ENCODE measurements at places on chromosomes 5 and 9.

GRCh38 chr9:136808075-136808805 is 492 bp downstream of the RABL6 start:
- peak; percentile 44 for DNase-seq

DNA sequence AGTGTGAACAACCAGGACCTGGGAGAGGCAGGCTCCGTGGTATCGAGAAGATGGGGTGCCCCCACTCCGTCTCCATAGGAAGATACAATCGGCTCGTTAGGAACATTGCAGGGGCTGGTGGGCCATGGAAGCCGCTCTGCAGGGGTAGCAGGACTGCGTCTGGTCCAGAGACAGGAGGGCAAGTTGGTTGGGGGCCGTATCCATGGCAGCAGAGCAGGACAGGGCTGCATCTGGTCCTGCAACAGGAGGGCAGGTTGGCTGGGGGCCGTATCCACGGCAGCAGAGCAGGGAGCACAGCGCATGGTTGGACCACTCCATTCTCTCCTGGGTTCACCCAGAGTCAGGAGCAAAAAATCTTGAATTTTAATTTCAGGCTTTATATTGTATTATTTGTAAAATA is 98.2 kb downstream of the ANKRD33B start:
- DNase-seq, result no peak

DNA sequence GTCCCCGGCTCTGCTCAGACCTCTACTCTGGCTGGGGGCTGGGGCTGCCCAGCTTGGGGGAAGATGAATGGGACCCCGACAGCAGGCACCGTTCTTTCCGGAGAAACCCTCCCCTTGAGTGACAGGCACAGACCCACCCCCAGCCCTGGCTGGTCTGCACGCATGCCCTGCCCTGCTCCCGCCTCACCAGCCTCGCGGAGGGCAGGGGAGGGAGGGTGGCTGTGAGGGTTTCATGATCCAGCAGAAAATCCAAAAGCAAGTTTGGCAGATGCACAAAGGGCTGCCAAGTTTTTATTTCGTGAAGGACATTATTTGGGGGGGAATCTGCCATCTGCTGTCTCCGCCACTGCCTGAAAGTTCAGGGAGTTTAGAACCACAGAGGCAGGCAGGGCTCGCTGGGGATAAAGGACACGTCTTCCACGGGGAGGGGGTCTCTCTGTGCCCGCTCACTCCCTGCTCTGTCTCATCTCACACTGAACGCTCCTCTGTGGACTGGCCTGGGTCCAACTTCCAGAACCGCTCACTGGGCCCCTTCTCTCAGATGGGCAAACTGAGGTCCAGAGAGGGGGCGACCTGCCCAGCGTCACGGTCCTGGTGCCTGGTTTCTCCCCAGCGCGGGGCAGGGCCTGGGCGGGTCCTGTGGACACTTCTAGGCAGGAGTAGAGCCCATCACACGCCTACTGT is 92.9 kb downstream of the RXRA start:
- DNase-seq, result no peak

DNA sequence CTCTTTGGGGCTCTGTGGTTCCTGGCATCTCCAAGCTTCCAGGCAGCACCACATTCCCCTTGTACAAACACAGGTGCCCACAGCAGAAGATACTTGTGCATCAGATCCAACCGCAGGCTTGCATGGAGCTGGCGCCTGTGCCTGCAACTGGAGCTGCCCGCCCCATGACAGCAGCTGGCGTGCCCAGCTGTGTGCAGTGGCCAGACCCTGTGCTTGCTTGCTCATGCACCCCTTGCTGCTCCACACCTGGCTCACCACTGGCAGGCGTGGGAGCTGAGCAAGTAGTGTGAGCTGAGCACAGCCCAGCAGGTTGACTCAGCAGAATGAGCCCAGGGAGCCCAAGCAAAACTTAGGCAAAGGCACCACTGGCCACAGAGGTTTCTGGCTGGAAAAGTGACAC is 84.4 kb upstream of the STARD4 start:
- DNase-seq, result no peak

DNA sequence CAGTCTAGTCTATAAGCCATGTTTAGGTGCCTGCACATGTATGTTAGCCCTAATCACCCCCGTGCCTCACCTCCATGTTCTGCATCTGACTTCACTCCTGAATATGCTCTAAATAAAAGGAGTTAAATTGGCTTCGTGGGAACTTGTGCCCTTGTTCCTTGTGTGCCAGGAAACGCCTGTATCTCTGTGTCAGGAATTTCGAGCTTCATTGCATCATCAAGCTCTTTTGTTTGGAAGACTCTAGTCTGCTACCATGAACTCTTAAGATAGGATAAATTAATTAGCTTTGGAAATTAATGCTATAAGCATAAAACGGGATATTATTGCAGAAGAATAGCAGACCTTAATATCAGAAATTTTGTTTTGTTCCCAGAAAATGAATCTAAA is 99.2 kb downstream of the ADCY2 start:
- no peak for DNase-seq

GRCh38 chr9:73200694-73201452 is 49.2 kb downstream of the ANXA1 start:
- DNase-seq, result peak; percentile 26

- no peak for DNase-seq
Observed at GRCh38 chr9:27835746-27836145, 262.5 kb upstream of the C9orf72 start.

DNA sequence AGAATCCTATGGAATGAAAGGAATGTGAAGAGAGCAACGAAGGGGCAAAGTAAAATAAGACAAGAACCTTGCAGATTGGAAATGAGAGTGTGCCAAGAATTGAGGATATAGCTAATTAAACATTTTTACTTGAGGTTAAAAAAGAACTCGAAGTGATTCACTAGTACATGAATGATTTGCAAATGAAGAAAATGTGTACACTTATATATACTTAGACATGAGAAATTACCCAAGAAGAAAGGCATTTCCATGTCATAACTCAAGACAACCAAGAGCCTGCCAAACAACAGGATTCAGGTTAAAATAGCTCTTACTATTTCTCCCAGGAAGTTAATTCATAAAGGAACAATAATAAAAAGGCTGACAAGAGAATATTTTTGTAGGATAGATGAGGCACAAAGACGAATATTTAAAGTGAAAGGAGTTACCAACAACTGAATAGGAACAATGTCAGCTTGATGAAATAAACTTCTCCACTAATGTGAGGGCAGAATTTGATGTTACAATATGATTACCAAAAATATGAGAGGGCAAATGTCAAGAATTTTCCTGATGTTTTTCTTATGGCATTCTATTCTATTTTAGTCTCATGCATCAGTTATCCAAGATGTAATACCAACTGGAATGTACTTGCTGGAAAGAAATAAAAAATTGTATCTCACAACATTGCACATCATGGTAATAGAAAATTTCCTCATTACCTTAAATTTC is 18.9 kb upstream of the NPR3 start:
- no peak for DNase-seq

DNA sequence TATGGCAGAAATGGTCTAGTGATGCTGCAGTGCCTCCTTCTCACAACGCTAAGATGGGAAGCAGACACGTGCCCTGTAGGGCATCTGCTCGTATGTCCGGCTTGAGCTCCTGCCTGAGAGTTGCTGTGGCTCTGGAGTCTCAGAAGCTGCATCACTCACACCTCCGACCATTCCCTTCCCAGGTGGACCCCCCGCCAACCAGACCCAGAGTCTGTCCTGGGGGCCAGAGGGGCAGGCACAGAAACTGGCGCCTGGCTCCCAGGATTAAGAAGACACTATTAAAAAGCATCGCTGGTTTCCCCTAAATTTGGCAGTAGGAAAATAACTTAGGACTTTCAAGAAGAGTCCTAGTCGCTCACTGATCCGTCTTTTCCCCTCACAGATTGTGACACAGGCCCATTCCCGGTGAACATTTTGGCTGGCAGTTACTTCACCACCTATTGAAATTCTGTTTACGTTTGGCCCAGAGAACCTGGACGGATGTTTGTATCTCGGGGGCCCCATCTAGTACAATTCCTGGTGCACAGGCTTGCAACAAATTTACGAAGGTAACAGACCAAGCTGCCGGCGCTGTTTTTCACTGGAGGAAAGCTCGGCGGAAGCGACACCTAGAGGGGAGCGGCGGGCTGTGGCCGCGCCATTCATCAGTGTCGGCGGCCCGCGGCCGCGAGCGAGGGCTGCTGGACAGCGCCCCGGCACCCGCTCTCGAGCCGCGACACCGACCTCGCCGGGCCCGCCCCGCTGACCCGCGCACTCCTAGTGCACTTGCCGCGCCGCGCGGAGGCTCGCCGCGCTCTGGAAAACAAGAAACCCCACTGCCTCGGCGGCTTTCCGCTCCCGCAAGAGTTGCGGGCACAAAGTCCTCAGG is 1.6 kb downstream of the FSTL4 start:
- peak; percentile 81 for DNase-seq

DNA sequence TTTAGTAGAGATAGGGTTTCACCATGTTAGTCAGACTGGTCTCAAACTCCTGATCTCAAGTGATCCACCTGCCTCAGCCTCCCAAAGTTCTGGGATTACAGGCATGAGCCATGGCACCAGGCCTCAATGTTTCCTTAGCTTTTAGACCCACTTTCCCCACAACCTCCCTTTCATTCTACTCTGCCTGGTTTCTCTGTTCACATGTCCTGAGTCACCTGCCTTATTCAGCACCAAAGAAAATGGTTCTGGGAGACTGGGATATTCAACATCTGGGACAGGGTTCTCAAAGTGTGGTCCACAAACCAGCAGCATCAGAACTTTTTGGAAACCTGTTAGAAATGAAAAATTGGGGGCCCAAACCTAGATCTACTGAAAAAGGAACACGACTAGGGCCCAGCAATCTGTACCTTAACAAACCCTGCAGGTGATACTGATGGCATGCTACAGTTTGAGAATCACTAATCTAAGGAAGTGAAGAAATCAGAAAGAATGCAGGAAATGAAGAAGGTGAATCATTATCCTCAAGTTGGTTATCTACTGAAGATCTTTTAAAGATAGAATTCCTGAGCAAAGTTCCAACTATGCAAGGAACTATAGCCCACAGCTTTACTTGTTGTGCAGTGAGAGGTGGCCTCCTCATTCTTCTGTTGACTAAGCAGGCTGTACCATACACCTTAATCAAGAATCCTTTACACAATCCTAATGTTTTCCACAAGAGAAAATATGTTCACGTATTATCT is 51.8 kb upstream of the CTNNAL1 start:
- DNase-seq, result no peak

DNA sequence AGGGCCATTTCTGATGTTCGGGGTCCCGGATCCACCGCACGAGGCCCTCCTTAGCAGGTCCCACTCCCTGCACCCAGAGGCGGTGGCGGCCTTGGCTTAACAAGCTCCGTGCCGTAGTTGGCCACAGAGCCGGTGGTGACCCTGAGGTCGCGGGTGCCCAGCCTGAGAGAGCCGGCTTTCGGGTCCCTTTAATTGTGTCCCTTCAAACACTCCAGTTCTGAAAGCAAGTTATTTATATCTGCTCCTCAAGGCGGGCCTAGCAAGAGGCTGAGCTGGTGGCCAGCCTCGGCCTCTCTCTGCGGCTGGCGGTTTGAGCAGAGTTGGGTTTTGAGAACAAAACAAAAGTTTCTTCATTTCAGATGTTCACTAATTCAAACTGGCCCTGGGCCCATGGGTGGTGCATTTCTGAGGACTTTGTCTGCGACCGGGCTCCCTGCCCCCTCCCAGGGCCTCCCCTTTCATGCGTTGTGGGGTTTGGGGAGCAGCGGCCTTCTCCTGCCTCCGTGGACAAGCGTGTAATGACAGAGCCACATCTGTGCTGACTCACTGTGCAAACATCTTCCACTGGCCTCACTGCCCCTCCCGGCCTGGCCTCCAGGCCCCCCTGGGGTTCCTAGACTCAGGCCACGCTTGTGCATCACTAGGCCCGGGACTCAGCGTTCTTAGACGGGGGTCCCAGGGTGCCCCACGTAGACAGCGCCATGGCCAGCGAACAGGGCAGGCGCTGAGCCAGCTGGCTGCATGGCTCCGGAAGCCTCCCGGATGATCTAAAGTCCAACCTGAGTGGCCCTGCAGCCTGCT is 49.4 kb upstream of the COL5A1 start:
- no peak for DNase-seq

DNA sequence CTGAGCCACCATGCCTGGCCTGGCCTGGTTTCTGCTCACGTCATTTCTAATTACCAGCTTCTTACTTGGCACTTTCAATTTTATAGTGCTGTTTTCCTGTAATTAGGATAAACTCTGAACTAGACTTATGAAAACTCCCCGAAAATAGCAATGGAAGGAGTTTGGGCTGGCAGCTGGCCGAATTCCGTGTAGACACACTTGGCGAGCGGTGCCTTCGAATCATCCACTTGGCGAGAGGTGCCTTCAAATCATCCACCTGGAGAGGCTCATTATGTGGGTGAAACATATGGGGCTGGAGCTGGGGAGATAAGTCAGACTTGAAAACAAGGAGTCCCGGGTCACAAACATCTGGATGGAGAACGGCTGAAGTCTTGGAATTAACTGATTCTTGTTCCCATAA is 203.7 kb downstream of the ROR2 start:
- no peak for DNase-seq

GRCh38 chr5:17157294-17157693 is 60.1 kb upstream of the BASP1 start:
- no peak for DNase-seq

DNA sequence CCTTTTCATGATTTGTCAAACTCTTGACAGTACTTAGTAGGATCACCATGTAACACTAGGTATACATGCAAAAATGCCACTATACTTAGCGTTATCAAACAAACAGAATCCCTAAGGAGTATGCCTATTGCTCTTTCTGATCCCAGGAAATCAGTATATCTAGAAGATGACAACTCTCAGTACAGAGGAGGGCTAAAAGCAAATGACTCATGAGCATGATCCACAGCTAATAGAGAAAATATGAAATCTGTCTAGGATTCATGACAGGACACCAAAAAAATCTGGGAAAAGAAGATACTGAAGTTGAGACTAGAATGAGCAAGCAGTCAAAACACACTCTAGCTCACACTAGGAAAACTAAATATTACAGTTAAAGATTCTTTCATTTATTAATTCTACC is 89.2 kb downstream of the RAPGEF6 start:
- no peak for DNase-seq

DNA sequence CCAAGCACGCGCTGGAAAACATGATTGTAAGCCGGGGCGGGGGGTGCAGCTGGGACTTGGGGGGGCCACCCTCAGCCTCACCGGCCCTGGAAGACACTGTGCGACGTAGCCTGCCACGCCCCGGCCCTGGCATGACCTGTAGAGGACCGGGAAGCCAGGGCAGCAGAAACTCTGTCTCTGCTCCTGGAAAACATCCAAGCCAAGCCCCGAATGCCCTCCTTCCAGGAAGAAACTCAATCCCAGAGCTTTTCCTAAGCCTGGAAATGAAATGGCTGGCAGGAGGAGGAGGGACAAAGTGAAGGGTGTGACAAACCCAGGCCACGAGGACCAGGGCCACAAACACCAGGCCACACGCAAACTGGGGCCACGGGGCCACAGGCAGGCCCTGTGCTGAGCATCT is 55.4 kb downstream of the KCNT1 start:
- no peak for DNase-seq

- DNase-seq, result no peak
Observed at GRCh38 chr5:8136271-8136670, 267.3 kb downstream of the MTRR start.

GRCh38 chr5:41115281-41115680 is 44.1 kb upstream of the MROH2B start:
- no peak for DNase-seq

GRCh38 chr5:108206707-108207106 is 175.2 kb downstream of the FBXL17 start:
- no peak for DNase-seq
